ENCODE measurements at places on chromosomes 6 and 20.

GRCh38 chr20:61700595-61701140 is 365.0 kb downstream of the TAF4 start:
- DNase-seq = no peak

GRCh38 chr6:17725083-17725482 is 18.4 kb upstream of the NUP153 start:
- no peak for DNase-seq

DNA sequence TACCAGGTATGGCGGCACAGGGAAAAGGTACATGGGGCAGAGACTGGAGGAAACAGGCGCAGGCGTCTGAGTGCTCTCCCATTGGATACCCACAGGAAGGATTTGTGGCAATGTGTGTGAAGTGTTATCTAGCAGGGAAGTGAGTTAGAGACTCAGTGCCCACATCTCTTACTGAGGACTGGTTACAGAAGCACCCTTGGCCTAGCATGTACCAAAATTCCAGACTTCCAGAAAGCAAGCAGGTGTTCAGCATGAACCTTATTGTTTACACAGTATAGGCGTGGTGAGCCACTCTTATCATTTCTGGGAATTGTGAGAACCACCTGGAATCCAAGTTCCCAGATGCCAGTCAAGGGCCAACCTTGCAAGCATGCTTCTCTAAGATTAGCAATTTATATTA is 14.2 kb downstream of the MANBAL start:
- no peak for DNase-seq

DNA sequence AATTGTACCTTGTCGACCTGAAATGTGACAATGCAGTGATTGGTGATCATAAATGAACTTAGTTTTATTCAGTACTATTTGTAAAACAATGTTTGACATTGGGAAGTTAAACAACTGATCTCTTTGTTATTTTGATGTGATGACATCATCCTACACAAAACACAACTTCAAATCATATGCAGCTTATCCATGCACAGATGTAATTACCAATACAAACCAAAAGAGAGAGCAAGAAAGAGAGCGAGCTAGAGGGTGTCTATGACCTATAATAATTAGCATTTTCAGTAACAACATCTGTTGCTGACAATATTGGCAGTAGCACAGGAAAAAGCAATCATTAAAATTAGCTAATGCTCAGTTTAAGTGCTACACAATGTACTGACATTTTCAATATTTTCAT is 320.9 kb downstream of the UTRN start:
- no peak for DNase-seq

DNA sequence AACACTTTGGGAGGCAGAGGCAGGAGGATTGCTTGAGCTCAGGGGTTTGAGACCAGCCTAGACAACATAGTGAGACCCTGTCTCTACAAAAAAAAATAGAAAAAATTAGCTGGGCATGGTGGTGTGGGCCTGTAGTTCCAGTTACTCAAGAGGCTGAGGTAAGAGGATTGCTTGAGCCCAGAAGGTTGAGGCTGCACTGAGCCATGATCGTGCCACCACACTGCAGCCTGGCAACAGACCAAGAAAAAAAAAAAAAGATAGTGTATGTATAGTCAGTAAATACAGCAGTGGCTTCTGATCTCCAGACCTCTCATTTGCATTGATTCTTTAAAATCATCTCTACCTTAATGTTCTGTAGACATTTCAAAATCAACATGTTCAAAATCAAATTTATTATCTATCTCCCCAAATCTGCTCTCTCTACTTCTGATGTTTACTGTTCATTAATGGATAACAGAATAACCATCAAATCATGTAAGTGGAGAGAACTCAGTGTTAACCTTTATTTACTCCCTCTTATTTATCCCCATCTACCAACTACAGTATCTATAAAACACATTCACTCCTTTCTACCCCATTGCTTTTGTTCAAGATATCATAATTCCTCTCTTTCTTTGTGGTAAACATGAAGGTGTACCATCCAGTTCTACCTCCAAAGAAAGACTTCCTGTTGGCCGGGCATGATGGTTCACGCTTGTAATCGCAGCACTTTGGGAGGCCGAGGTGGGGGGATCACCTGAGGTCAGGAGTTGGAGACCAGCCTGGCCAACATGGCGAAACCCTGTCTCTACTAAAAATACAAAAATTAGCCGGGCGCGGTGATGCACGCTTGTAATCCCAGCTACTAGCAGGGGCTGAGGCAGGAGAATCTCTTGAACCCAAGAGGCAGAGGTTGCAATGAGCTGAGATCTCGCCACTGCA is 7.7 kb downstream of the PROCR start:
- DNase-seq = no peak

DNA sequence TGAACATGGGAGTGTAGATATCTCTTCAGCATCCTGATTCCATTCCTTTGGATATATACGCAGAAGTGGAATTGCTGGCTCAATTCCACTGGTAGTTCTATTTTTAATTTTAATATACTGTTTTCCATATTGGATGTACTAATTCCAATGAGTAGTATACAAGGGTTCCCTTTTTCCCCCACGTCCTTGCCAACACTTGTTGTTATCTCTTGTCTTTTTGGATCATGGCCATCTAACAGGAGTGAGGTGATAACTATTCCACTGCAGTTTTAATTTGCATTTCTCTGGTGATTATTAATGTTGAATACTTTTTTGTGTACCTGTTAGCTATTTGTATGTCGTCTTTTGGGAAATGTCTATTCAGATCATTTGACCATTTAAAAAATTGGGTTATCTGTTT is 91.5 kb downstream of the ZFAND3 start:
- DNase-seq = no peak

GRCh38 chr6:2949121-2949520 is 22.2 kb downstream of the SERPINB6 start:
- DNase-seq = no peak

Data from mammary epithelial cell (primary cell).